ENCODE measurements at places on chromosomes 5 and 9.

- DNase-seq, result no peak
These were observed 433.5 kb downstream of the KIAA0825 start for GRCh38 chr5:94184870-94185269.

- peak; percentile 8 for DNase-seq
These were observed 292.0 kb upstream of the SMC2 start for GRCh38 chr9:103802068-103802467.

- no peak for DNase-seq
These were observed 26.5 kb downstream of the MTAP start for GRCh38 chr9:21828853-21829410.

DNA sequence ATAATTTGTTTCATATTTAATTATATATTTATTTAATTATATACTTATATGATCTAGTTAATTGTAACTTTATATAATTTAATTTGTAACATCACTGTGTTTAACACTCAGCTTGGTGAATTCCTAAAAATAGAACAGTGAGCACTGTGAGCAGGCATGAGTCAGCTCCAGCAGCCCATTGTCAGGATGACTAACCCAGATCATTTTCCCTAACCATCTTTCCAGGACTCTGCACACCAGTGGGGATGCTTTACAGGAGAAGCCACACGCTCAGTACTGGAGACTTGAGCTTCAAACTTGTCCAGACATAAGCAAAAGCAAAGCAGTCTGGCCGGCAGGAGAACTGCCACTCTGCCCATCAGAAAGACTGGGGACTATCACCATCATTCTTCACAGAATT lies 446.2 kb upstream of the TRPC7 start:
- peak; percentile 59 for DNase-seq

DNA sequence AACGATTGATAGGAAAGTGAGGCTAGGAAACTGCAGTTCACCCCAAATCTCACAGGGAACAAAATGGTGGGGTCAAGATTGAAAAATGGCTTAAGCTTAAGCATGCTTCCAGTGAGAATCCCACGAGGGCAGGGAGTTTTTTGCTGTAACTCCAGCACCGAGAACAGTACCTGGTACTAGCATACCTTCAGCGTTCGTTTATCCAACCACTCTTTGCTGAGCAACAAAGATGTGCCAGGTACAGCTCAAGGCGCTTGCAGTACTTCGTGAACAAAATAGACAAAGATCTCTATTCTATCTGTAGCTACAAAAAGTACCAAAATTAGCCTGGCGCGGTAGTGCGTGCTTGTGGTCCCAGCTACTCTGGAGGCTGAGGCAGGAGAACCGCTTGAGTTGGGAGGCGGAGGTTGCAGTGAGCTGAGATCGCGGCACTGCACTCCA lies 778 bp upstream of the PPP6C start:
- no peak for DNase-seq

GRCh38 chr5:55593115-55593472 lies 58.3 kb upstream of the PLPP1 start:
- peak; percentile 62 for DNase-seq

GRCh38 chr5:72076621-72077300 lies 30.5 kb upstream of the MAP1B start:
- DNase-seq, result no peak
